Fibroblast of upper back skin (primary cell): ENCODE measurements at places on chromosomes 12 and 14.
A peak's percentile ranks its signal among the peaks of the same experiment; 100 is the strongest.

DNA sequence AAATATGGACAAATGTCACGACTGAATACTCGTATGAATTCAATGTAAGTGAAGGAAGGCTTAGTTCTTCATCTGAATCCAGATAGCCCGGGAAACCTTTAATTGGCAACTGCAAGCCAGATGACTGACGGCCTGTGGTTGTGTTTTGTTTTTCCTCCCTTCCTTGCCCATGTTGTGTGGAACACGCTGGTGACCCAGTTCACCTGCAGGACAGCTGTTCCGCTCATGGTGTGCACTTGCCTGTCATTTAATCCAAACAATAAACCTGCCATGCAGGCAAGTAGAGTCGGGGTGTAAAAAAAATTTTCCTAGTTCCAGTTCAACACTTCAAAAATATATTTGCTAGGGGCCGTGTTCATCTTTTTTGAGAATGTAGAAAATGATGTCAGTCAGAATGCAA is 88.0 kb downstream of the TMEM132D start:
- DNase-seq, result no peak

- DNase-seq, result no peak
These were observed 58.7 kb downstream of the FUT8 start for GRCh38 chr14:65471038-65471878.

DNA sequence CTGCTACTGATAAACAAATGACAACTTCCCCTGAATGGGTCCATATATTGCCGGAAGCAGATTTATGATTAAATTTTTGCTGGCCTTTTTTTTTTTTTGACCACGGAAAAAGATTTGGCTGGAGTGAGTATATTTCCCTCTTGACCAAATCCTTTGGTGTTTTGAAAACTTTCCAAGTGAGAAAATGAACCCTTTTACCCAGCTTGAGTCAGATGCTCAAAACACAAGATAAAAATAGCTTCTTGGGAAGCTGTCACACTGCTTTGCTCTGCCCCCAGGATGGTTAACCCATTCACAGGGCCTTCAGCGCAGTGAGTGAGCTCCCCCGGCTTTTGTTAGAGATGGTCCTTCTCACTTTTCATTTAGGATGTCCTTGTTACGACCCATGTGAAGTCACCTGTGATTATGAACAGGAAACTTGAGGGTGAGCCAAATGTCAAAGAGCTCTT is 224.3 kb downstream of the PELI2 start:
- peak; percentile 84 for DNase-seq

DNA sequence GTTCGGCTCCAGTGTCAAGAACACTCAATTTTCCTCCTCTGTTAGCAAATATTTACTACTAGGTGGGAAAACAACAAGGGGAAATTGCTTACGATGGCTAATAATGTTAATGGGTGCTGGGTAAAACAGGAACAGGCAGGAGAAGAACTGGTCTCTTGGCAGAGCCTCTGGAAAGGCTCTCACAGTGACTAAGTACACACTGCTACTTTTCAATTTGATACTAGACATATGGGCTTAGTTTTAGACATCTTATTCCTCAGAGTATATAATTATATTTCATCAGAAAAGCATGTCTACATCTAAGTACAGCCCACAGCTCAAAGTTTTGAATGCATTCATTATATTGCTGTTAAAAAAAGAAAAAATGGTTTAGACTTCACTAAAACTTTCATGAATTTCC is 65.4 kb upstream of the SAV1 start:
- DNase-seq, result peak; percentile 12

- DNase-seq, result no peak
These were observed 34.9 kb downstream of the SCFD1 start for GRCh38 chr14:30657050-30657449.

DNA sequence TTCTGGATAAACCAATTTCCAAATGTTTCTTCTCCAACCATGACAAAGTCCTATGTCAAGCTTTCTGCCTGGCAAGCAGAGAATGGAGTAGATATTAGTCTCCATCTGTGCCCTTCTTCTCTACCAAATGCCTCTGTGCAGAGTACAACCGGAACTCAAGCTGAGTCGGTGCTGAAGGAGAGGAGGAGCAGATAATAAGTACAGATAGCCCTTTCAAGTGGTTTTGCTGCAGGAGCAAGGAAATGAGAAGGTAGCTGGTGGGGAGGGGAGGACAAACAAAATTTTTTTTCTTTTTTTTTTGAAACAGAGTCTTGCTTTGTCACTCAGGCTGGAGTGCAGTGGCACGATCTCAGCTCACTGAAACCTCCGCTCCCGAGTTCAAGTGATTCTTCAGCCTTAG is 14.2 kb upstream of the HELB start:
- DNase-seq, result no peak

GRCh38 chr12:123763093-123763492 is 992 bp downstream of the DNAH10 start:
- no peak for DNase-seq

DNA sequence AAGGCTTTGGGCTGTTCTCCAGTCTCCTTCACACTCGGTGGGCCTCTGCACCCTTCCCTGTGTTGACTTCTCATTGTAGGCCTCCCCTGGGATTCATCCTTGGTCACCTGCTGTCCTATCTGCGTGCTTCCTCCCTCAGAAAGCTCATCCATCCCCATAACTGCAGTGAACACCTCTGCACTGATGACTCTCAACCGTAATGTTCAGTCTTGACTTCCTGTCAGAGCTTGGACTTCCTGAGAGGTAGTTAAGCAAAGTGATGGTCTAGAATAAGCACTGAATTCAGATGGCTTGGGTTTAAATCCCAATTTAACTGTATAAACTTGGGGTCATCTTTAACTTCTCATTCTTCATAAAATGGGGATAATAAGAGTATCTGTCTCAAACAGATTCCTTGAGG is 13.6 kb upstream of the MDM1 start:
- DNase-seq, result no peak

- DNase-seq, result no peak
These were observed 170.1 kb downstream of the STXBP6 start for GRCh38 chr14:24879661-24880386.

- no peak for DNase-seq
These were observed 178.2 kb downstream of the RASSF9 start for GRCh38 chr12:85657836-85658630.

- no peak for DNase-seq
These were observed 22.7 kb downstream of the LRTM2 start for GRCh38 chr12:1842905-1843640.

GRCh38 chr14:71709987-71710386 is 222.2 kb upstream of the RGS6 start:
- DNase-seq, result no peak

DNA sequence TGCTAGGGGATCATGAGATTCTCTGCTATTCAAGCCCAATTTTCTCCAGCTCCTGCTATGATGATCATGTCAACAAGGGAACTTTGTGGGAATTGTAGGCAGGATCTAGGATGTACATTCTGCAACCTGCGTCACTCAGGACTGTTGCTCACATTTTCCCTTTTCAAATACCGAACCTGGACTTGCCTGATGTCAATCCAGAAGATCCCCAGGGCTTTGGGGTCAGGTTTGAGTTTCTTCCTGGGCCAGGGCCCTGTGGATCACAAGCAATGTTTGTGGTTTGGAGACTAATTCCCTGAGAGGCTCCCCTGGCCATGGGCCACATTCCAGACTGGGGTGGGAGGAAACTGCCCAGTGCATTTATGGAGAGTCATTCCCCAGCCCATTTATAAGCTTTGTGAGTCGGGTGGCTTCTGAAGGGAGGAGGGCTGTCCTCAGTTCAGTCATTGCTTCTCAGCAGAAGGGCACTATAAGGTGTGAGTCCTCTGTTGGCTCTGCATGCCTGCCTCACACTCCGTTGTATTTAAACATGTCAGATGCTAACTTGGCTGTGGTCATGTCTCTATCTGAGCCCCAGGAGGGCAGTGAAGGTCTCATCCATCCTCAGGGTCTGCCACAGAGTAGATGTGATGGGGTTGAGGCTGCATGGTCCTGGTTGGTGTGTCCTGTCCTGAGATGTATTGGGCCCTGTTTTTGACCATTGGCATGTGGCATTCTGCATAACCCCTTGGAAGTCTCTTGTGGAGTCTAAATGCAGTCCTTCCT is 6.5 kb downstream of the KRT86 start:
- peak; percentile 99 for DNase-seq

DNA sequence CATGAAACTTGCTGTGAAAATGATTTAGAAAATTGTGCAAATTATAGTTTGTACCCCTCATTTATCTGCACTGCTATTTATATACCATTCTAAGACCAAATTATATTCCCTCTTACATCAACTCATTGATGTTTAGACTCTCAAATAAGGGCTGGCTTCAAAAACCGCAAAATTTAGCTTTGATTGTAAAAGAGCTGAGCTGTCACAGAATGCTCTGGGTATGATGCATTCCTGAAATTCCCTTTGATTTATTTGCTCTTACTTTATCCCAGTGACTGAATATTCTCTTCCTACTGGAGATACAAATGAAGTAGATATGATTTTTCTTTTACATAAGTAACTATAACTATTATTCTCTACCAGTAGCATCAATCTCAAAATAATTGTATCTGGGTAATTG is 78.0 kb upstream of the TMTC2 start:
- peak; percentile 64 for DNase-seq

DNA sequence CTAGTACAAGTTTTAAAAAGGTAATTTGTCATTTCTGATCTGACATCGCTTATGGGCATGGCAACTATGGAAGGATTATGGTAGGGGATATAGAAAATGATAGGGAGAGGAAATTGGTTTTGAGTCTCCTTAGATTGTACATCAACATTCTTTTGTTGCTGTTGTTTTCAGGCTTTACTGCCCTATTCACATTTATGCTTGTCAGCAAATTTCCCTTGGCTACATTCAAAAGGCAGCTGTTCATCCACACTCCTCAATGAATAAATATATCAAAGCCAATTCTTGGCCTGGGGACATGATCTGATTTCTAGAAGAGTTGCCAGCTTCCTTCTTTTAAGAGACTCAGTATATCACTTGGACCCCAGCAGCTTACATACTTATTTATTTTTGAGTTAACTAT is 283.4 kb downstream of the CEP128 start:
- DNase-seq, result no peak

DNA sequence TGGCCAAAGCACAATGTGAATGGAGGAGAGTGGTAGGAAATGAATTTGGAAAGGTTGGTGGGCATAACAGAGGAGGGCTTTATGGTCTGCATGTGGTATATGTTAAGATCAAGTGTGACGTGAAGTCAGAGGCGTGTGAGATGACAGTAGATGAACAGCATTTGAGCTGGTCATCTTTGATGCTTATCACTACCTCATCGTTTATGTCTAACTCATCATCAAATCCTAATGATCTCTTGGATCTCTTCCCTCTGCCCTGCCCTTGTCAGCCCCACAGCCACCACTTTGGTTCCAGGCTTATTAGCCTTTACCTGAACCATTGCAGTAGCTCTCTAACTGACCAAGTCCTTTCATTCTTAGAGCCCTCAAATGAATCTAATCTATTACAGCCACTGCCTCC is 132.5 kb downstream of the LLPH start:
- DNase-seq, result no peak

- no peak for DNase-seq
These were observed 672.5 kb upstream of the TMEM132C start for GRCh38 chr12:127594351-127594970.

DNA sequence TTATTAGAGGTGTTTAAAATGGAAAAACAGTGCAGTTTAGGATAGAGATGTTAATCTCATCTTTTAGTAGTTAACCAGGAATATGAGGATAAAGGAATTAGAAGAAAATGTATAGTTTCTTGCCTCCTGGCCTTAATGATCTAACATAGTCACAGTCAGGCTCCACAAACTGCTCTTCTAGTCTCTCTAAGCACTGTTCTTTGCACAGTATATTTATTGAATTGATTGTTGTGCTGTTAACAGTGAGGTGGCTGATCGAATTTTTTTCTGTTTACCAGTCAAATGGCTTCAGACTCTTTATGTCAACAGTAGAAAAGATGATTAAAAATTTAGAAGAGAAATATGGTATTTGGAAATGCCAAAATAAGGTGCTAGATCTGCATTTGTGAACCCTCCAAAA is 37.8 kb downstream of the ATF7IP start:
- DNase-seq, result no peak

DNA sequence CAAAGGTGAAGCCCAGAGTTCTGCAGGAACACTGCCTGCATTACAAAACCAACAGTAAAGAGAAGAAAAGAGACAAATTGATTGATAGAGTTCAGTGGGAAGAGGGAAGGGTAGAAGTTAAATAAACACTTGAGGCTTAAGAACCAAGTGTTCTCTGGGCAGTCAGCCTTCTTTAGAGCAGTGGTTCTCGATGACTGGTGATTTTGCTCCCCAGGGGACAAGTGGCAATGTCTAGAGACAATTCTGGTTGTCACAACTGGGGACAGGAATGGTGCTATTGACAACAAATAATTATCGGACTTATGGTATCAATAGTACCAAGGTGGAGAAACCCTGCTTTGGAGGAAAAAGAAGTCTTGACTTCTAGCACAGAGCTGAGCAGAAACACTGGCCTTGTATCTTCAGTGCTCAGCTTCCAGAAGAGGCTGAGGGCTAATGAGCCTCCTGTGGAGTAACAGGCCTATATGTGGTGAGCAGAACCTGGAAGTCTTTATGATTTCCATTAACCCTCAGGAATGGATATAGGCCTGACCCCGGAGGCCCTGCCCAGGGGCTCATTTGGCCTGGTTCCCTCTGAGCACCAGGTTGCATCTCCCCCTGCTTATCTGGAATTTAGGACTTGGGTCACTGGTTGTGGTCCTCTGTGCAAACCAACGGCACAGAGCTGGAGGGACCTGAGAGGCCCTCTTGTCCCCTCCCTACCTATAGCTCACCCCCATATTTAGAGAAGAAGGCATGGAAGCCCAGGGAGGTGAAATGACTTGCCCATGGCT is 204.6 kb upstream of the PWP1 start:
- DNase-seq, result no peak

DNA sequence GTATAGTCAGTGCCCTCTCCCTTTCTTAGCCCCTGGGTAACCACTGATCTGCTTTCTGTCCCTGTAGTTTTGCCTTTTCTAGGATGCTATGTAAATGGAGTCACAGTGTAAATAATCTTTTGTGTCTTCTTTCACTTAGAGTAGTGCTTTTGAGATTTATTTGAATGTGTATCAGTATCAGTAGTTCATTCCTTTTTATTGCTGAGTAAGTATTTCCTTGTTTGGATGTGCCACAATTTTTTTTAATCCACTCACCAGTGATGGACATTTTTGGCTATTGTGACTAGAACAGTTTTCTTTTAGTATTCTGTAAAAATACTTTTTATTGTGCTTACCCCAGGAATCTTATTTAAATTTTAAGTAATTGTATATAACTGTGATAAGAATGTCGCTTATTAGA is 3.4 kb downstream of the MARK3 start:
- no peak for DNase-seq

- DNase-seq, result no peak
These were observed 62.3 kb downstream of the SUSD6 start for GRCh38 chr14:69673578-69674305.

GRCh38 chr12:122969676-122970075 is 3.4 kb upstream of the ABCB9 start:
- no peak for DNase-seq

GRCh38 chr12:57372233-57372632 is 58.6 kb downstream of the R3HDM2 start:
- DNase-seq, result peak; percentile 38

GRCh38 chr12:7035463-7035862 is 17.2 kb upstream of the LPCAT3 start:
- DNase-seq, result no peak

GRCh38 chr12:19596434-19597166 is 157.3 kb downstream of the AEBP2 start:
- DNase-seq, result no peak

- no peak for DNase-seq
These were observed 21.6 kb downstream of the CORO1C start for GRCh38 chr12:108709697-108710096.
